ENCODE measurements at places on chromosomes 5 and 9.
A peak's percentile ranks its signal among the peaks of the same experiment; 100 is the strongest.

DNA sequence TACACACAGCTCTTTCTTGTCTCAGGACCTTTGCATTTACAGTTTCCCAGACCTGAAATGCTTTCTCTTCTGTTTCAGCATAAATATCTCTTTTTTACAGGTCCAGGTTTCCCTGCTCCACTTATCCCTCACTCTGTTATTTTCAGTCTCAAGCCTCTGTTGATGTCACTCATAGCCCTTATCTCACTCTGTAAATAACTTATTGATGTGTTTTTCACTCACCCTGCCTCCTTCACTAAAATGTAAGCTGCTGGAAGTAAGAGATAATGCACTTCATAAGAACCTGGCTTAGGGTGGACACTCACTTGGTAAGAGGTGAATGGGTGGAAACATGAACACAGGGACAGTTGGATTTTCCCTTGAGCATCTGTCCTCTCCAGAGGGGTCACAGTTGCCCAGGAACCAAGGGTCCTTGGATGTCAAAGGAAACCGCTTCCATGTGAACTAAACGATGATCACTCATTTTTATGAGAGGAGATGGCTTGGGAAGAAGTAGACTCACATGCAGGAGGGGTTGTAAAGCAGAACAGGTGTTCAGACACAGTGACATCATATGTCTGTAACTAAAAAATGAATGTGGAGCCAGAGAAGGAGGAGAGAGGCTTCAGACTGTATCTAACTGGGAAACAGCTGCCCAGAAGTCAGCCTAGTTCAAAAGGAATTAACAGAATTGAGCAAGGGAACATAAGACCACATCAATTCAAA, 5.5 kb upstream of the HTR4 start:
- DNase-seq = no peak

DNA sequence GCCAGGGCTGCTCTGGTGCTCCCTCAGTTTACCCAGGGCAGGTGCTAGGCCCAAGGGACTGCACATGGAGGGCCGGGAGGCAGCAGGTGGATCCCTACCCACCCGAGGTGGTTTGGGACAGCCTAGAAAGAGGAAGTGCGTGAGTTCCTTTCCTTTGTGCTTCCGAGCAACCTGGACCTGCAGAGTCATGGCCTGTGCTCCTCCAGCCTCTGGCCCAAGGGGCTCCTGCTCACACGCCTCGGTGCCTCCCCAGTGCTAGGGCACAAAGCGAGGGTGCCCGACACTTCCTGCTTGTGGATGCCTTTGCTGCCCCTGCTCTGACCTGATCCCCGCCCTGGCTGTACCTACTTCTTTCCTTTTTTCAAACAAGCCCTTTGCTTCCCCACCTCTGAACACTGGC, 79.3 kb downstream of the RXRA start:
- peak; percentile 45 for DNase-seq

DNA sequence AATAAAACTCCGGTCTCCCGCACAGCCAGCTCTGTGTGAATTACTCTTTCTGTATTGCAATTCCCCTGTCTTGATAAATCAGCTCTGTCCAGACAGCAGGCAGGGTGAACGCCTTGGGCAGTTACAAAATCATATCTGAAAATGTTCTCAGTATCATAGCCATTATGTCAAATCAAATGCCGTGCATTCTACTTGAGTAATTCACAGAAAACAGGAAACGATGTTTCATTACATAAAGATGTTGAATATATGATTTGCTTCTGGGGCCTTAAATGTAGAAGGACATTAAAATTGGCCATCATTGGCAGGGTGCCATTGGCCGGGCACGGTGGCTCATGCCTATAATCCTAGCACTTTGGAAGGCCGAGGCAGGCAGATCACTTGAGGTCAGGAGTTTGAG, 8.5 kb downstream of the POLR3G start:
- DNase-seq = no peak

DNA sequence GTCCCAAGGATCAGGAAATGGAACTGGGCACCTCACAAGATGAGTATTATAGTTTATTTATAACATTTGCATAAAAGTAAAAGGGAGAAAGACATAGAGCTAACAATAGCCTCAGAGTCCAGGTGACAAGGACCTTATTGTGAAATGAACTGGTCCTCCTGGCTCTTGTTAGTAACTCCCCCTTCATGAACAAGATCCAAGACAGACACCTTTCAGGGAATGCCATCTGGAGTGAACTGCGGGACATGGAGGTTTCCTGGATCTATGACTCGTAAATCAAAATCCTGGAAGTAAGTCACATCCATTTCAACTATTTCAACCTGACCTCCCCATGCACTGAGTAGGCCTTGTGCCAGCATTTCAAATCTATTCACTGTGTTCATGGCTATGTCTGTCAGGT, 129.5 kb upstream of the GAS1 start:
- DNase-seq = no peak

- DNase-seq = no peak
Measured at GRCh38 chr5:150347451-150347850, 10.0 kb upstream of the TCOF1 start.

DNA sequence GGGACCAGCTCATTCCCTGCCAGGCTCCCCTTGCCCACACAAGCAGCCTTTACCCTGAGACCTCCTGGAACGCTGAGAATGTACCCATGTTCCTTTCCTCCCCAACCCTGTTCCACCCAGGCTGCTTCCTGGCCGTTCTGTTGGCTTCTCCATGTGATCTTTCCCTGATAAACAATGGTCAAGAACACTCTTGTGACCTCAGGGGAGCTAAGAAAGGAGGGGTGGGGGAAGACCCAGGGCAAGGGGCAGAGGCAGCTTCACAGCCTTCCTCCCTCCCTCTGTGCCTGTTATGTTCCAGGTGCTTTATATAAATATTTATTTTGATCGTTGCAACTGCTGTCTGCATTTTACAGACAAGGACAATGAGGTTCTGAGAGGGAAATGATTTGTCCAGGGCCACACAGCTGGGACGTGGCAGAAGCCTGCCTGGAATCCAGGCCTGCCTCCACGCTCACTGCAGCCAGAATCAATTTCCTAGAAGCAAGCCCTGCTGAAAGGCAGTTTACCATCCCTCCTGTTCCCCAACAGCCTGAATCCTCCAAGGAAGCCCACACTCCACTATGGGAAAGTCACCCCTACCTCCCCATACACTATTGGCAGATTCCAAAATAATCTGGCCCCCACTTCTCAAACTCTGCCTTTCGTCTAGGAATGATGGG, 3.9 kb downstream of the SHROOM1 start:
- DNase-seq = no peak

- DNase-seq = no peak
Measured at GRCh38 chr9:123523001-123523400, 167.0 kb downstream of the CRB2 start.

- DNase-seq = no peak
Measured at GRCh38 chr9:101418518-101419430, 16.8 kb downstream of the ALDOB start.

- DNase-seq = peak; percentile 10
Measured at GRCh38 chr9:132823370-132824145, 54.5 kb downstream of the AK8 start.

DNA sequence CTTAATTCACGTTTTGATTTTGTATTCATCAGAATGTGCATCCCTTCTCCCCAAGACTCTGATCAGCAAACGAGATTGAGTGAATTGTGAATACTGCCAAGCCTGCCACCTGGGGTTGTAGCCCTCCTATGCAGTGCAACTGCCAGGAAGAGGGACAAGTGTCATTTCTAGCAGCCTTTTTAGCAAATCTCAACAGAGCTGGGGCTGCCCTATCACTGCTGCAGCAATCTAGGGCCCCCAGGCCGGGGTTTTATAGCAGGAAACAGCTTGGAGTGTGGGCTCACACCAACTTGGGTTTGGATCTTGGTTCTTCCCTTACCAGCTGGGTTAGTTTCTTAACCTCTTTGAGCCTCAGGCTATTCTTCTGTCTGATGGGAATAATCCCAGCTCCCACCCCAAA, 4.0 kb downstream of the CSF1R start:
- DNase-seq = no peak

DNA sequence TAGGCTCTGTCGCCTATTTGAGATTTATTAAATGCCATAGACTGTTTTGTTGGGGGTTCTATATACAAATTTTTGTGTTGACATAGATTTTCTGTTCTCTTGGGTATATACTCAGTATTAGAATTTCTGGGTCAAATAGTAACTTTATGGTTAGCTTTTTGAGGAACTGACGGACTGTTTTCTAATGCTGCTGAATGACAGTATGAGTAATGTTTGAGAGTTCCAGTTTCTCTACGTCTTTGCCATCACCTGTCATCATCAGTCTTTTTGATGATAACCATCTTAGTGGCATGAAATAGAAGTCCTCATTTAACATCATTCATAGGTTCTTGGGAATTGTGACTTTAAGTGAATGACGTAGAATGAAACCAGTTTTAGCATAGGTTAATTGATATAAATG, 60.1 kb downstream of the CCDC171 start:
- no peak for DNase-seq

DNA sequence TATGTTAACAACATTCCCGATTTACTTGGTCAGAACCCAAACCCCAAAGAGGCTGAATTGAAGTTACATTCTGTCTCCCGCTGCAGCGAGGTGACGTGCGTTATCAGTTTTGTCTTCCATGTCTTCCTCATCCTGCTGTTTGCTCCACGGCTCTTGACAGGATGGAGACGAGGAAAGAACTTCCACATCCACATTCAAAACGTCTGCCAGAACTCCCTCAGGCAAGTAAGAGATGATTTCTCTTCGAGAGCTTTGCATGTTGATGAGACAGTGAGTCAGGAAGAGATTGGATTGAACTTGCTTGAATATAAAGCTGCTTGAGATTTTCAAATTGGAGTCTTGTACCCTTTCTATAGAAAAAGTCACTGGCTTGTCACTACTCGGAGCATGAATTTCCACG, 242.6 kb downstream of the AUH start:
- no peak for DNase-seq

- DNase-seq = no peak
Measured at GRCh38 chr9:114551750-114552685, 35.6 kb upstream of the ATP6V1G1 start.

DNA sequence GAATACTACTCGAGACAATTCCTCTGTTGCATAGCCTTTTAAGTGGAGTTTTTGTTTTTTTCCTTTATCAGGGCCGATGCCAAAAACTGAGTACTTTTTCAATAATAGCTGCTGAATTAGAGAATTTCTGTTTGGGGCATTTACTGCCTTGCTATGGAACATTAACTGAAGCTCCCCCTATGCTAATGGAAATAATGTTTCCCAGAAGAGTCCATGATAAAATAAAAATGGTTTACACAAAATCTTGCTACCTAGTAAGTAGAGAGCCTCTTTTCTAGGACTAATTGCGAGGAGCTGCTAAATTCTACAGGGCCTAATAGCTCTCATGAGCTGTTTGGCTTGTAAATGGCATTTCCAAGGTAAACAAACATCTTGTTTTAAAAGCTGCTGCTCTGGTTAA, 128.2 kb upstream of the MYO10 start:
- no peak for DNase-seq

DNA sequence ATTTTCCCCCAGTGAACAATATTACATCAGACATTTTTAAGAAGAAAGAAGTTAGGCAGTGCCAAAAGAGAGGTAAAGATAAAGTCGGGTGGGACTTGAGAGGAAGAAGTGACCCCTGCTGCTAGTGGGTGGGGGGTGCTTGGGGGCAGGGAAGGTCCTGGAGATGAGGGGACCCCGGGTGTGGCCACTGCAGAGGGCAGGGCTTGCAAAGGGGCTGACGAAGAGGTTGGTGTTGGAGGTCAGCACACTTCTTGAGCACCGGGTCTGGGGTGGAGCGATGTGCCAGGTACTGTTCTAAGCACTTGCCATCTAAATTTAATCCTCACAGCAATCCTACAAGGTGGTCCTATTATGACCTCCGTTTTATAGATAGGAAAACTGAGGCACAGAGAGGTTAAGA, 62.0 kb downstream of the AMBP start:
- DNase-seq = no peak

GRCh38 chr9:111983484-111983908, 86.9 kb downstream of the UGCG start:
- DNase-seq = peak; percentile 38

GRCh38 chr5:125868036-125868435, 555.2 kb upstream of the GRAMD2B start:
- no peak for DNase-seq

DNA sequence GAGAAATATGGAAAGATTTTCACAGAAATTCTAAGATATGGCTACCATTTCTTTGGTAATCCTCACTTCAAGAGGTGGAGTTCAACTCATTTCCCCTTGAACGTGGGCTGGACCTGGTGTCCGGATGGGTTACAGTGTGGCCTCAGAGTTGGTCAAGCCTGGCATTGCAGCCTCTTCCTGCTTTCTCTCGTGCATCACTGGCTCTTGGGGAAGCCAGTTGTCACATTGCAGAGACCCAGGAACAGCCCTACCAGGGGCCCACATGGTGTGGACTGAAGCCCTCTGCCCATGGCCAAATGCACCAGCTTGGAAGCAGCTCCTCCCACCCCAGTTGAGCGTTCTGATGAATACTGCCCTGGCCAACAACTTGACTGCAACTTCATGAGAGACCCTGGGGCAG, 47.7 kb upstream of the FCN1 start:
- DNase-seq = no peak

GRCh38 chr5:57094753-57095683, 78.8 kb upstream of the GPBP1 start:
- DNase-seq = peak; percentile 23

DNA sequence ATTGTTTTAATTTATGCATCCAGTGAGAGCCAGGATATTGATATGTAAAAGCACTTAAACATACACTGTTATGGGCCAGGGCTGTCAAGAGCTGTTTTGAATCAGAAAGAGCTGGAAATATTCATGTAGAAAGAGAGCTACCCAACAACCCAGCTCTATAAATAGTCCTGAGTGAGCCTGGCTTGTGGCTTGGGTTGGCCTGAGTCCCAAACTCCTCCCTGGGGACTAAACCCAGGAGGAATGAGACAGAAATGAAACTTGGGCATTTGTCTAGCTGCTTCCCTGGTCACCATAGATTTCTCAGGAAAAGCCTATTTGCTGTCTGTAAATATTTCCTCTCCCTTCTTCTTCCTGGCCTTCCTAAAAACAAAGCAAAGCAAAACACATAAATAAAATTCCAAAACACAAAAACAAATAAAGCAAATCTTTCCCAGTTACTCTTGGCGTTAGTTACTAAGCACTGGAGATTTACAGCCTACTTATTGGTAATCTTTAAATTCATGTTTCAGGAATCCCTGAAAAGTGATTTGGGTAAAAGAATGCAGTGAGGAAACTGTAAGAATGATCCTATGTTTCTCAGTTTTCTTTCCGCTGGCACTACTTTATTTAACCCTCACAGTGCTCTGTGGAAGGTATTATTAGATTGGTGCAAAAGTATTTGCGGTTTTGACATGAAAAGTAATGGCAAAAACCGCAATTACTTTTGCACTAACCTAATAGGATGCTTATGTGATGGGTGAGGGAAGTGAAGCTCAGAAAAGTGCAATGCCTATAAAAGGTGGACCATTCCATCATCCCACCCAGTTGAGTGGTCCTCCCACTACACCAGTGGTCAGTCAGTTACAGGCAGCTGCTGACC, 111.8 kb downstream of the CARTPT start:
- DNase-seq = no peak

- no peak for DNase-seq
Measured at GRCh38 chr5:107293541-107294210, 377.1 kb downstream of the EFNA5 start.

All from NAMALWA (cell line).